ENCODE measurements at places on chromosomes 5 and 9. TPM values are rescaled to one million over a fixed set of nuclear protein-coding genes. Genes with fewer than 3 reads are reported as not detected.

- DNase-seq: no peak
Observed at GRCh38 chr5:117945258-117945657, 1043.1 kb downstream of the DTWD2 start.

GRCh38 chr5:178555771-178556211, 34.4 kb downstream of the COL23A1 start:
- DNase-seq: no peak

UAP1L1 gene
- total RNA-seq: 68.7 TPM

DNA sequence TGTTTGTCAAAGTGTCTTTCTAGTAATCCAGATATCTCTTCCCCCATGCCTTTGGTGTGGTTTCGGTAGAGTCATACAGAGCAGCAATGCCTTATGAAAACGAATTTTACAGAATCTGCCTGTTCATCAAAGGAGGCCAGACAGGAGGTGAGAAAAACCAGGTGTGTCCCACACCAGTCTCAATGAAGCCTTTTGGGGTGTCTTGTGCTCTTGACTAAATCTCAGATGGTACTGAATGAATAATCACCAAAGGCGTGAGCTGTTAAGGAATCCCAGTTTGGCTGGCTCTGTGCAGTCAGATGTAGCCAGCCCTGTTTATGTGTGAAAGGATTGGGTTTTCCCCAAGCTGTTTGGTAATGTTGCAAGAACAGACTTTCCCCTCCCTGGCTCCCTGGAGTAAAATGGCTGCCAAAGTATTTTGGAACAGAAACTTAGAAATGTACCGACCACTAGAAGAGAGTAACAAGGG, 70.8 kb upstream of the CDKN2B start:
- peak; percentile 23 for DNase-seq

CSF2 gene
- not detected for total RNA-seq

GRCh38 chr5:54944364-54944763, 41.0 kb downstream of the ESM1 start:
- no peak for DNase-seq

HTR1A gene
- total RNA-seq: not detected

DNA sequence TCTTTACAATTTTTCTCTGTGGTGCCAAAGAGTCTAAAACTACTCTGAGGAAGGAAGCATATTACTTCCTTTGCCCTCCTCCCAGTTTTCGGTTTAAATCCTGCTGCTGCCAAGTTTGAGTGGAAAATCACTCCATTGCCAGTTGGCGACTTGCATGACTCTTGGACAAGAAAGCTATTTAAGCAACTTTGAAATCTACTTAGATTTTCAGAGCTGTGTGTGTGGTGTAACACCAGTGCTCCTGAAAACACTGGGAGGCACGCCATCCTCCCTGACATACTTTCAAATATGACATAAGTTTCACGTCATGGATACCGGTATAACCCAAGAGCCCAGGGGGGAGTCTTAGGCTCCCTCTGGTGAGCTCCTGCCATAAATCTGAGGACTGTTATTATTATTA, 83.5 kb upstream of the RIOK2 start:
- DNase-seq: no peak

GRCh38 chr5:45454114-45454513, 242.1 kb downstream of the HCN1 start:
- peak; percentile 64 for DNase-seq

TLX3 gene
- total RNA-seq: not detected
